ENCODE measurements at places on chromosomes 5 and 9.

- DNase-seq = no peak
These were observed 144.7 kb downstream of the PCSK1 start for GRCh38 chr5:96288166-96288844.

DNA sequence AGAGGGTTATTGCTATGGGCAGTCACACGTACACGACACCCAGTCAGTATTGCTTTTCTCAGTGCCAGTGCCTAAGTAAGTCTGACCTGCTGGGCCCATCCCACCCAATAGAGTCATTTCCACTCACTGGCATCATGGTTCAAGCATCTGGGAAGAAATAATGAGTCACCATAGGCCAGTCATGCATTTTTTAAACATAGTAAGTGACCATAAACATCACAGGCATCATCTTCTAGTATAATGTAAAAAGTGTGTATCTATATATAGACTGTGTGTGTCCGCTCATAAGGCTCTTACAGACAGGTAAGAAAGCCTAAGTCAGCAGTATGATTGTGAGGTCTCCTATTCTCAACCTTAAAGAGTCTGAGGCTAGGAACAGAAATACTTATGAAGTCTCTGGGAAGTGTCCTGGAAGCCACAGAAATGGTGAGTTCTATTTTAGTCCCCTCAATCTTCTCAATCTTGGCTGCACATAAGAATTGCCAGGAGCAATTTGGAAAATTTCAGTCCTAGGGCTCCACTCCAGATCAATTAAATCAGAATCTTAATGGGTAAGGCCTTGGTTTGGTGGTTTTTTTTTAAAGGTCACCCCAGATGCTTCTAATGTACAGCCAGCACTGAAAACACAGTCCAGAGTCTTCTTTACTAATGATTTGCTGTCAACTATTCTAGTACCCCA lies 65.2 kb downstream of the ZNF366 start:
- no peak for DNase-seq

DNA sequence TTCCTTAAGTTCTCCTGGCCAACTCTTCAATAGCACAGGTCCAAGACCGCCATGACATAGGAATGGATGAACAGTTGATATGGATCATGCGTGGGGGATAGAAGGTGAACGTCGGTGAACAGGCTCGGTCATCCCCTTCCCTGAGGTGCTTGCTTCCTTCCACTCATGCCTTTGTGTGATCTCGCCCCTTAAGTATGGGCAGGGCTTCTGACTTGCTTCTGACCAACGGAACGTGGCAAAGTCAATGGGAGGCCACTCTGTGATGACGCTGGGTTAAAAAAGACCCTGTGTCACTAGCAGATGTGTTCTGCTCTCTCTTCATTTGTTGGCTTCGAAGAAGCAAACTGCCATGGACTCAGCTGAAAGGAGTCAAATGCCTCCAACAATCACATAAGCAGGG lies 240.5 kb upstream of the TUT7 start:
- no peak for DNase-seq

DNA sequence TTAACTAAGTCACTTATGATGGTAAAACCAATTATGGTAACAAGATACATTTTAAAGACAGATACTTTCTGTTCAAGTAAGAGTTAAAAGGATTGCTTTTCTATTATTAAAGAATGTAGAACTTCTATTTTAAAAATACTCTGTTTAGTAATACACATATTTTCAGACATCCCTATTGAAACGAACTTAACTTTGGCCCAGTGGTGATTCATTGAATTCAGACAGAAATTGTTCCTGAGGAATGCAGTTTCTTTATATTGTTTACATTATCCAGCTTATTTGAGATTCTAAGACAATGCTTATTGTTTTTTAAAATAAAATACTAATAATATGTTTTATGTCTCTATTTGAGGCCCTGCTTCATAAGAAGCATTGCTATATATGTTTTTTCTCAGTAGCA lies 816.4 kb downstream of the SEMA5A start:
- no peak for DNase-seq

DNA sequence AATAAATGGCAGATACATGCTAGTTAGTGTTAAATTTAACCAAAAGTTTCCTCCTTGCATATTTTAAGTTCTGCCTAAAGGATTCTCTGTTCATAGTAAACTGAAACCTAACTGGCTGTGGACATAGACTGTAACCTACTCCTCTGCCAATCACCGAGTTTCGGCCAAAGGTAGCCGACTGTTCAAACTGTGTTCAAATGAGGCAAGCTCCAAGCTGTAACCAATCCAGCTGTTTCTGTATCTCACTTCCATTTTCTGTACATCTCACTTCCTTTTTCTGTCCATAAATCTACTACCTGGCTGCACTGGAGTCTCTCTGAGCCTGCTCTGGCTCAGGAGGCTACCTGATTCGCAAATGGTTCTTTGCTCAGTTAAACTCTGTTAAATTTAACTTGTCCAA lies 44.1 kb downstream of the KCNV2 start:
- no peak for DNase-seq

DNA sequence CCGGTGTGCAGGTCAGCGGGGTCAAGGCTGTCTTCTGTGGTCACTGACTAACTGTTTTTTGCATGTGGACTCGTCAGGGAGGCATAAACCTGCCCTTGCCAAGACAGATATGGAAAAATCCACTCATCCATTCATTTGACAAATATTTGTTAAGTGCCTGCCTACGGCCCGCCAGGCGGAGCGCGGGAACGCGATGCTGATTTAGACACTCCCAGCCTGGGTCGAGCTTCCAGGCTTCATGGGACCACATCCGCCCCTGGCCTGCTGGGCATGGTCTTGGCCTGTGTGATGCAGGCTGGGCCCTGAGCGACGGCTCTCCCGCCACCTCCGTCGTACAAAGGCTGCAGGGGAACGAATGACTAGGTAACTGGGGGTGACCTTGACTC lies 18.1 kb downstream of the MYMK start:
- no peak for DNase-seq

DNA sequence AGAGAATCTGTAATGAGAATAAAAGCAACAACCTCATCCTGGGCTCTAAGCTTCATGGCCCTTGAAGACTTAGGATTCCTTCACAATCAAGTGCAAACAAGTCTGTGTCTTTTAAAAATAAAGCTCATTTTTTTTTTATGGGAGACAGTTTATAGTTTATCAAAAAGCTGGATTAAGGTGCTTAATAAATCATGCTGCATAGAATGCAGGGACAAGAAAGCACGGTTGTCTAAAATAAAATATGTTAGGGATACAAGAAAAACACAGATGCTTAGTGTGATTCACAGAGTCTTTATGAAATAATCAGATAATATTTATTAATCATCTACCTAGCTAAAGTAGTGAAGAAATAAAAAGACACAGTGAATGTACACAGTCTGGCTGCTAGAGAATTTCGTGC lies 2045.9 kb upstream of the WWC1 start:
- no peak for DNase-seq

- no peak for DNase-seq
These were observed 224.7 kb upstream of the GRAMD2B start for GRCh38 chr5:126198531-126198930.

- no peak for DNase-seq
These were observed 46.5 kb downstream of the ZNF474 start for GRCh38 chr5:122175852-122176251.

DNA sequence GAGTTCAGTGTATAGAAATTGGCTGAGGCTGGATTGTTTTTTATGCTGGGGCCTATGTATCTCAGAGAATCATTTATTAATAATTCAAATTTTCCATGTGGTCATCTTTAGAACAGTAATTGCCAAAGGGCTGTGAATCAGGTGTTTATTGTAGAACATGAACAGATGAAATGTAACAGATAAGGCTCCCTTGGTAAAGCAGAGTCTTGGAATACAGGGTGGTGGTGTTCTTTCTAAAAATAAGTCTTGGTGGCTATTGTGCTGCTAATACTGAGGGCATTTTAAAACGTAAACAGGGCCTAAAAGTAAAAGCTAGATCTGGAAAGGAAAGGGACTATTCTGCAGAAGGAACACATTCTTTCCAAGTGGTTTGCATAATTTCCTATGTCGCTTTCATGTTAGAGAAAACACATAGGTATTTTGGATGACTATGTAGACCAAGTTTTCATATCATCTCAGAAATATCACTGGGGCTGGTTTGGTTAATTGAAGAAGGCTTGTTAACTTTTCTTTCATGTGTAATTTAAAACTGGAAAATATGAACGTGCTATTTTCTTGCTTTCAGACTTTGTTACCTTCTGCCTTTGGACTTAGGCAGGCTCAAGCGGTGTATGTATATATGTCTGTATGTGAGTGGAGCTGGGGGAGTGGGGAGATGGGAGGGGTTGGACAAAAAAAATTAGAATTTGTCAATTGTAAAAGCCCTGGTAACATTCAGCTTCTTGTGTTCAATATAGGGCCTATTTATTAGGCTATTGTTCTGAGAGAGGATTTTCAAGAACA lies 119.9 kb upstream of the ANKRD55 start:
- no peak for DNase-seq
